Naive thymus-derived CD8-positive, alpha-beta T cell (primary cell): ENCODE measurements at places on chromosomes 5 and 9. TPM values are rescaled to one million over a fixed set of nuclear protein-coding genes. Genes with fewer than 3 reads are reported as not detected.

GABRA6 gene
- polyA plus RNA-seq: not detected

CDH18 gene
- not detected for polyA plus RNA-seq

C5orf58 gene
- 1.8 TPM for polyA plus RNA-seq

TLR4 gene
- 0.07 TPM for polyA plus RNA-seq

GBGT1 gene
- polyA plus RNA-seq: not detected

DNA sequence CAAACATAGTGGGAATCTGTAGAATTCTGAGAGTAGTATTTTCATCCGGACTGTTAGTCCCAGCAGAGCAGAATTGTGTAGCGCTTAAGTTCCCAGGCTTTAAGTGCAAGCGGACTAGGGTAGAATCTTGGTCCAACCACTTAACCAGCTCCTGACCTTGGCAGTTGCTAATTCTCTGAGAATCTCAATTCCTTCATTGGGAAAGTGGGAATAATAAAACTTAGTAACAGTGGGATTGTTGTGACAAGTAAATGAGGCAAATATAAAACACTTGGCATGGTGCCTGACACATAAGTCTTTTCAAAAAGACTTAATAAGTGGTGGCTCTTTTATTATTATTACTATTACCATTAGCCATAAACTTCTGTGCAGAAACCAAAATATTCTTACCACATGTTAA is 8.4 kb upstream of the SLC1A3 start:
- no peak for DNase-seq

- DNase-seq: peak; percentile 2
Measured at GRCh38 chr9:13427587-13427986, 148.1 kb upstream of the MPDZ start.

- no peak for DNase-seq
Measured at GRCh38 chr5:34533582-34534522, 122.3 kb upstream of the RAI14 start.

DNA sequence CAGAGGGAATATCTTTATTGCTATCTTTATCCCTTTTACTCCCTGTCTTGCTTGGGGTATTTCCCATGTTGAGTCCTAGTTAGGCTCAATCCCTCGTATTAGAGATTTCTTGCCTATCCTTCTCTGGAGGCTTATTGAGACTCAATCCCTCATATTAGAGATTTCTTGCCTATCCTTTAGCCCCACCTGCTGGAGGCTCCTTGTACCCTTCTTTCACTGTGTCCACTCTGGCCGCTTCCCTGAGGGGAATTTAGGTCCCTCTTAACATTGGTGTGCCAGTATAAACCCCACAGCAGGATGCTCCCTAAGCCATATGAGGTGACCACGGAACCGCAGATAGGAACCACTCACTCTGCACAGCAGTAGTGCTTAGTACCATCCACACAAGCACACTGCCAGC is 110.7 kb upstream of the MAMDC2 start:
- no peak for DNase-seq

GRCh38 chr5:62341783-62342475 is 35.9 kb downstream of the KIF2A start:
- DNase-seq: peak; percentile 43

ADRB2 gene
- not detected for polyA plus RNA-seq

DNA sequence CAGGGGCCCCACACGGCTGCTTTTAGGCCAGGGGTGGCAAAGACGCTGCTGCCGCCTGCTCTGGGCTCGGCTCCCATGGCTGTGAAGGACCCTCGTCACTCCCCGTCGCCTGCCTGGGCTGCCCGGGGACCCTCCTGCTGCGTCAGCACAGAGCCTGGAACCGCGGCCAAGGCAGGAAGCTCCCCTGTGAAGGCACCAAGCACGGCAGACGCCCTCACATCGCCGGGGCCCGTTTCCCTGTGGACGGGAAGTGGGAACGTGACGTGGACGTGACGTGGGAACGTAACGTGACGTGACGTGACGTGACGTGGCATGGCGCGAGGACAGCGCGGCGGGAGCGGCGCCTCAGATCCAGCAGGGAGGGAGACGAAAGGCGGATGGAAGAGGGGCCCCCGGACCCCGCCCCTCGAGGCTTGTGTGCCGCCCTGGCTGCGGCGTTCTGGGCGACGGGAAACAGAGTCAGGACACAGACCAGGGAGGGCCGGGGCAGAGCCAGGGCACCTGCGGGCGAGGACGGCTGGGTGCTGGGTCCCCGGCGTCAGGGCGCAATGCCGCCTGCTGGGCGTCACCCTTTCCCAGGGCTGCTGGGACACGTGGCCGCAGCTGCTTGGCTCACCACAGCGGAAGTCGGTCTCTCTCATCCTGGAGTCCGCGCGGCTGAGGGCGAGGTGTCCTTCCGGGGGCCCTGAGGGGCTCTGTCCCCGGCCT is 53.1 kb downstream of the MRPL36 start:
- DNase-seq: no peak

DNA sequence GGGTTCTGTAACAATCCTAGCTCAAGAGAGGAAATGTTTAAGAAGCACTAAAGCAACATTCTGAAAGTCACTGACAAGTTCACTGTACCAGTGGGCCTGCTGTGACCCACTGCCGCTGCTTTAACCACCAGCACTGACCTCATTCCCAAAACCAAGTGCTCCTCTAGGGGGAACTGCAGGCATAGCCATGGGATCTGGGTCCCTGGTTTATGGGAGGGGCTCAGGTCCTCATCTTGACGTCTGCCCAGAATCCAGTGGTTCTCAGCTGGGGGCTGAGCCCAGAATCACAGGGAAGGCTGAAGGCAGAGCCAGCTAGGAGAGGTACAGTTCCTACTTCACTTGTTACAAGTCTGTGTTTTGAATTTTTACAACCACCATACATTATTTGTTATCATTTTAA is 36.1 kb upstream of the SLC2A8 start:
- DNase-seq: no peak

NEK6 gene
- polyA plus RNA-seq: 1.7 TPM

DNA sequence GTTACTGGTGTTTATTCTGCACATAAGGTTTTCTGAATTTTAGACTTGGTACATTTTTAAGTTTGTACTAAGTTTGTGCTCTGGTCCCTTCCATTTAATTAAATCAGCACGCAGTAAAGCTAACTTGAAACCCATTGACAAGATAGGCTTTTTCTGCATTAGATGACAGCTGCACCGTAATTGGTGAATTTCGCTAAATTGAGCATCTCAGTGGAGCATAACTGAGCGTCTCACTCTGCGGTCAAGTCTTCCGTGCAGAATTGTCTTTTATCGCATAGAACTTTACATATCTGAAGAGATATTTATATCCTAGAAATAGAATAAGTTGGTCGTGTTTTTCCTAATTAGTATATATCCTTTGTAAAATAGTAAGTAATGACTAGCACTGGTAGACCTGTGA is 4.1 kb downstream of the SUB1 start:
- DNase-seq: no peak

DNA sequence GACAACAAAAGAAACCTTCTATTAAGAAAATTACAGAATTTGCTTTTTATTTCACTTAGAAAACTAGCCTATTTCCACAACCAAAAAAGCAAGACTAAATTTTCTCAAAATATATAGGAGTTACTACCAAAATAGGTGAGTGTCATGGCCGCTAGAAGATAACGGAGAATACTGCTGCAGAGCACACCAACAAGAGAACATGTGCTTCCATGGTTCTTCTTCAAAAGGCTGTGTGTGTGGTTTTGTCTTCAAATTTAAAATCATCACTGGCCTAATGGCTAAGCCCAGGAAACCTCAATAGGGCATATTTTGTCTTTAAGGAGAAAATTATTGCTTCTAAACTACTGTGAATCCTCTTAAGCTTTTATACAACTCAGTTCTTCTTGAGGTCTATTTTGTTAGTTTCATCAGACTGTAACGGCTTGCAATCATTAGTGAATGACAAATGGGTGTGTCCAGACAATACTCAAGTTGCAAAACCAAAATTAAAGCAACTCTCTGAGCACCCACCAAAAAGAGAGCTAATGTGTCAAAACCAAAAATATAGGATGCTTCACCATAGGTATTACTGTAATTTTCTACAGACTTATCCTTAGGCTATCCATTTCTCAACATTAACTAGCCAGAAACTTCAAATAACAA is 3.3 kb downstream of the SETX start:
- no peak for DNase-seq

SLC6A18 gene
- not detected for polyA plus RNA-seq

DNA sequence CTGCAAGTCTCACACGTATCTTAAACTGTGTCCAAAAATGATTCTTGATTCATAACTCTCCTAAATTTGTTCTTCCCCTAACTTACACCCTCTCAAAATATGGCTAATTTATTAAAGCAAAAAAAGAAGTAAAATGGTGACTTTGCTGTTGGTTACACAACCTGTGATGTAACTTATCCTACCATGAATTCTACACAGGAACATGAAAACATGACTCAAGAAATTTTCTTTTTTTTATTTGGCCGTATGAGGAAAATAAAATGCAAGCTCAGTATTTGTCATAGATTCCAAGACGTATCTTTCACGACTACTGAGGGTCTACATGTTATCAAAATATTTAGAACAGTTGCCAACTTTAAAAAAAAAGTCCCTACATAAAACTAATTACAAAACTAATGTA is 9.2 kb downstream of the LIFR start:
- DNase-seq: no peak

GRCh38 chr5:119743927-119744326 is 114.6 kb downstream of the FAM170A start:
- no peak for DNase-seq

TOPORS gene
- 26.0 TPM for polyA plus RNA-seq

- no peak for DNase-seq
Measured at GRCh38 chr5:92468295-92468694, 1085.2 kb upstream of the ARRDC3 start.

GRCh38 chr9:4301971-4302427 is 2.1 kb upstream of the GLIS3 start:
- no peak for DNase-seq

DNA sequence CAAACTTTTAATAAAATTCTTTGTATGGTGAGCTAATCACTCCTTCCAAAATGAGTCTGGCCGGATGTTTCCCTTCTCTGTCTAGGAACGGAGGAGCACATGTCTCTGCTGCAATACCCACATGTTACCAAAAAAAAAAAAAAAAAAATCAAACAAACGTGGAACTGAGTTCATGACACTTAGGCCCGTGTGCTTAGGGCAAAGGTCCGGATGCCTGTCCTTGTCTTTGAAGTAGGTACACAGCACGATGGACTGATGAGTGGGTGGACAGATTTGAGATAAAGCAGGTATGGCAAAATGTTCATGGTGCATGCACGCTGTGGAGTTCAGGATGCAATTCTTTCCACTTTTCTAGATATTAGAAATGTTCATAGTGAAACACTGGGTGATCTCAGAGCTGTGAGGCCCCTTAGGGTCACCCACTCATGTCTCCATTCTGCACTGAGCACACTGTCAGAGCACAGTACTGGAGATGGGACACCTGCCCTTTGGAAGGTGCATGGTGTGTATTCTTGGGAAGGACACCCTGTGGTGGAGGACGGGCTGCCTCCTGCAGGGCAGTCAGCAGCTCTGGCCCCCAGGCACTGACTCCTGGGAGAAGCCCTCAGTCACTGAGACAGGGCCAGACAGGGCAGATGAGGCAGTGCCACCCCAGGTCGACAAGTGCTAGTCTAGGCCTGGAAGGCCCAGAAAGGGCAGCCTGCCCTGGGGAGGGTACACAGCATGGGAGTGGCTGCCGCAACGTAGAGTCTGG is 43.6 kb downstream of the GADD45G start:
- DNase-seq: no peak

DNA sequence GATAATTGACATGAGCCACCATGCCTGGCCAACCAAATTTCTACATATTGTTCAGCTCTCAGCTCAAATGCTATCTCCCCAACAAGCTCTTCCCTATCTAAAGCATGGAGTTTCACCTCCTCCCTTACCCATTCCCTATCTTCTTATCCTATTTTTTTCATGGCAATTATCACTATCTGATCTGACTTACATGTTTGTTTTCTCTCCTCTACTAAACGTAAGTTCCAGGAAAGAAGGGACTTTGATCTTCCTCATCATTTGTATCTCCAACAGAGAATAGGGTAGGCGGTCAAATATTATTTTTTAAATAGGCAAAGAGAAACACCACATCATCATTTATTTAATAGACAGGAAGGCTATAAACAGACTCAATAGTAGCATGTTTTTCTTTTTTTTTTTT is 130.2 kb downstream of the DCP2 start:
- no peak for DNase-seq

DNA sequence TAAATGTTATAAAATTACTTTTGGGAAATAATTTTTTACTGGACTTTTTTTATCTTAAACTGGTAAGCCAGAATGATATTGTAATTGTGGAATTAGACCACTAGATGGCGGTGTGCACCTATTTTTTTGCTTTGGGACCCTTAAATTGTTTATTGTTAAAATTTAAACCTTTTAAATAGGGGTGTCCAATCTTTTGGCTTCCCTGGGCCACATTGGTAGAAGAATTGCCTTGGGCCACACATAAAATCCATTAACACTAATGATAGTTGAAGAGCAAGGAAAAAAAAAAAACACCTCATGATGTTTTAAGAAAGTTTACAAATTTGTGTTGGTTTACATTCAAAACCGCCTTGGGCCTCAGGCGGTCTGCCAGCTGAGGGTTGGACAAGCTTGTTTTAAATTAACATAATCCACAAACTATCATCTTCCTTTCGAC is 28.4 kb upstream of the GADD45G start:
- DNase-seq: no peak

- DNase-seq: no peak
Measured at GRCh38 chr5:9784231-9784630, 154.1 kb upstream of the TAS2R1 start.

FABP6 gene
- not detected for polyA plus RNA-seq

DNA sequence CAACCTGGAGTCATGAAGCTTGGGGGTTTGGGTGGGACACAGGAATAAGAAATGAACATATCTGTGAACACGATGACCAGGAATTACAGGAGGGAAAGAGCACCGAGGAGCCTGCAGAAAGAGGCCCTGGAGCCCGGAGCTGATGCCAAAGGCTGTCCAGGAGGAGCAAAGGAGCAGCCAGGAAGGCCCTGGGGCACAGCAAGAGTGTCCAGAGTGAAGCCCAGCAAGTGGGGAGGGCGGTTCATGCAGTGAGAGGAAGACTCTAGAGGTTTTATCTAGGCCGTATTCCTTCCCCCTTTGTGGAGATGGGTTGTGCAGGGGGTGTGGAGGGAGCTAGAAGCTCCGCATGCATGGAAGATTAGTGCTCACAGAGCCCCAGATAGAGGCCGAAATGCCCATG is 318.4 kb downstream of the GADD45G start:
- DNase-seq: no peak

DNA sequence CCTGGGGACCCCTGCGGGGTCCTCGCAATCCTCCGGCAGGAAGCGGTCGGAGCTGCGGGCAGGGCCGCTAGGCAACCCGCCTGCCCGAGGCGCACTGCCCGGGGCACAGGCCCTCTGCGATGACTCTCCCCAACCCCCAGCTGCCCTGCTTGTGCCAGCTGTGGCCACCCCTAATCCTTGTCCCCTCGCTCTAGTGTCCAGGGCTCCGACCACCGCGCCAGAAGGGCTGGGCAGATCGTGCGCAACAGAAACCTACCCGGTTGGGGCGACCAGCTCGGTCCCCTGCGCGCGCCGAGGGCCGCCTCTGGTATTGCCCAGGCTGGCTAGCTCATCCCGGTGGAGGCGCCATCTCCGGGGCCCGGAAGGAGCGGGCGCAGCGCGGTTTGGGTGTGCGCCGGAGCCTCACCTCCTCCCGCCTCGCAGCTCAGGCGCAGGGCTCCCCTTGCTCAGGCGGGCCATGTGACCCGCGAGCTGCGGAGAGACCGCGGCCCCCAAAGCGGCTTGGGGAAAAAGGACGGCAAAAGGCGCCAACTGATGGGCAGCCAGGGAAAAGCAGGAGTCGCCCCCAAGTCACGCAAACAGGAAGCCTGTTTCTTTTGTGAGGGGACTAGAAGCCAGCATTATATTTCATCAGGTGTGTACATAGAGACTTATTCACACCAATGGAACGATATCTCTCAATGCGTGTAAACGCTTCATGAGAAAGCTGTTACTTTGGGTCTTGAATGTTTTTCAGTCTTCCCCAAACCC is 46.8 kb upstream of the RNF20 start:
- DNase-seq: no peak
